ENCODE measurements at places on chromosomes 3 and 15.

DNA sequence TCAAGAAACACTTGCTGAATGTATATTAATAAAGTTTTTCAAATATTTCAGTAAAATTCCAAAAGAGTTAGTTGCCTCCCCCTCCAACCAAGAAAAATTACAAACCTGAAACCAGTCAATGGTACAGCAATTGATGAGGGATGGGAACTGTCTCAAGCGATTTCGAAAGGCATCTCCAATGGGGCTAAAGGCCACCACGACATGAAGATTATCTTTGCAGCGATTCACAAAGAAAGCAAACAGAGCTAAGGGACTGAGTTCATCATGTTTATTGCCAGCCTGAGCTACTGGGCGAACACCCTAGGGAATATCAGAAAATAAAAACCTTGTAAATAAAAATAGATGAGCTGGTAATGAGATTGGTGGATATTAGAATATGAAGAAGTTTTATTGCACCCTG, 99.3 kb upstream of the ASB14 start:
- DNase-seq: no peak

- peak; percentile 19 for DNase-seq
These were observed 18.3 kb downstream of the TRH start for GRCh38 chr3:129992781-129993180.

DNA sequence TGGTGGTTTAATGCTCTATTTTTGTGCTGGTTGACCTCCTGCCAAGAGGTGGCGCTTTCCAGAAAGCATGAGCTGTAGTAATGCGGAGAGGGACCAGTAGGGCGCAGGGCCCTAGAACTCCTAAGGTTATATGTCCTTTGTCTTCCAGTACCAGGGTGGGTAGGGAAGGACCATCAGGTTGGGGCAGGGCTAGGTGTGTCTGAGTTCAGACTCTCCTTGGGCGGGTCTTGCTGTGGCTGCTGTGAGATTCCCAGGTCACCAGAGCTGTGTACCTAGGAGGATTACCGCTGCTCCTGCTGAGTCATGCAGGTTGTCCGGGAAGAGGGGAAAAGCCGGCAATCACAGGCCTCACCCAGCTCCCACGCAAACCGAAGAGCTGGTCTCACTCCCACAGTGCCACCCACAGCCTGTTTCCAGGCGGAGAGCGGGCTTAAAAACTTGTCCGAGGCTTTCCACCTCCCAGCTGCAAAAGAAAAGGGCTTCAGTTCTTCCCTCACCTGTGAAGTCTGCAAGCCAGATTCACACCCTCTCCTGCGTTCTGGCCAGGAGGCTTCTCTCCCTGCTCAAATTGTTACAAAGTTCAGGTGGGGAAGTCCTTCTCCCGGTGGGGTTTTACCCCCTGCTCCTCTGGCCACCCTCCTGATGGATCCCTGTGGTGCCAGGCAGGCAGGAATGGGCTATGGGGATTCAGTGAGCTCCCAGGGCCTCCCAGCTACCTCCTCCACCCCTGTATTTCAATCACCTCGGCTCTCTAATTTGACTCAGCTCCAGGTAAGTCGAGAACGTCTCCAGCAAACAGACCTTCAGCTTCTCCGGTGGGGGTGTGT, 37.7 kb upstream of the BCHE start:
- no peak for DNase-seq

- DNase-seq: peak; percentile 86
These were observed 46.3 kb upstream of the UTS2B start for GRCh38 chr3:191376516-191377141.

- DNase-seq: no peak
These were observed 396.4 kb upstream of the TPRG1 start for GRCh38 chr3:188775412-188775811.

DNA sequence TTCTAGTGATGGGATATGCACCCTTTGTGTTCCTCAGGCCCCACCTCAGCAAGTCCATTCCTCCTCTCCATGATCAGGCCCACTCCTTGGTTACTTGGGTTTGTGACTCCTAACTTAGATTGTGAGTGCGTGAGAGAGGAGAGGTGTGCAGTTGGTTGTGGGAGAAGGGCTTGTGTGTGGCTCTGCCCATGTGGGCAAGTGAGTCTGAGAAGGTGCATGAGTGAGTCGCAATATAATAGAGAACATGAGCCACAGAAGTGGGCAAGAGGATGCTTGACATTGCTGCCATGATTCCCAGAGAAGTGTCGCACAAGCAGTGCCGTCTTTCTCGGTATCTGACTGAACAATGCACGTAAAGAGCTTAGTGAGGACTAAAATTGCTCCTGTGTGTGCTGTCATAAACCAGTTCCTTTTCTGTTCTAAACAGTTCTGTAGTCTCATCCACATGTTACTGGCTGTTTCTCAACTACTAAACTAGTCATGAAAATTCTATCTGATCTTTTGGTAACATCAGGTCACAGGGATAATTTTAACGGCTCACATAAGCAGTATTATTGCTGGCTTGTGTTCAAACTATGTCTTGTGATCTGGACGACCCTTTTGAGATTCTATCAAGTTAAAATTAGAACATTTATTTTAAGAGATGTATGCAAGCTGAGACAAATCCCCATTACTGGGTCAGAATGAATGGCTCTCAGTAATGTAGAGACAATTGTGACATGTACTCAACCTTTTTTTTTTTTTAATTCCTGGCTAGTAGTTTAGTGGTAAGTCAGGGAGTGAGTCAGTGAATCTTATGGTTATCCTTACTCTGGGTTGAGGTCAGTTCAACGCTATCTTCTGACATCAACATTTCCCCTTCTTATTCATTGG, 25.6 kb downstream of the GYG1 start:
- DNase-seq: peak; percentile 68

- no peak for DNase-seq
These were observed 65.4 kb downstream of the KCNH8 start for GRCh38 chr3:19213603-19214220.

DNA sequence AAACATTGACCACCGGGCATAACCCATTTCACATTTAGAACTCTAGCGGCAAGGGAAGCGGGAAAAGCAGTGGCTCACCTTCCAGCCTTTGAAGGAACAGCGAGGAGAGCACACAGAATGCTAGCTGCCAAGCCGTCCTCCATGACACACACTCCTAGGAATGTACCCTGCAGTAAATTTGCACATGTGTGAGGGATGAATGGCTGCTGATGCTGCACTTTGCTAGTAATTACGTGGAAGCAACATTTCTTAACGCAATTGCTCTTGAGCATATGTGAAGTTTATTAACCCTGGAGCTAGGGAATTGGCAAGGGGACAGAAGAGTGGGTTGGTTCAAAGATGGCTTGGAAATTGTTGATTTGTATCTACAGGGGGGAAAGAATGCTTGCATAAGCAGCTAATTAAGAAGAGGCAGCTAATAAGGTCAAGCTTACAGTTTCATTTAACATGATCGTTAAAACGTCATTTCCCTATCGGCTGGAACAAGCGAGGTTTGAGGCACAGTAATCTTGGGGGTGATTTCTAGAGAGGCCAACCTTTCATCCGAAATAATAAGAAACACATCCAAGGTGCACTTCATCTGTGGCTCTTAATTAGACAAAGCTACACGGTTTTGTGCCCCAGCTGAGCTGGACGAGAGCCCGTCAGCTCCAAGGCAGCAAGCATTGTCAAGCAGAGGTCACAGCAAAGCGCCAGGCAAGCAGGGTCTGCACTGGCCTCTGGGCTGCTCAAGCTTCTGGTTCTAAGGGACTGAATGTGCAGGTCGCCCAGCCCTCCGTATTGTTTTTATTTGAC, 123.4 kb downstream of the CHSY1 start:
- DNase-seq: peak; percentile 89

DNA sequence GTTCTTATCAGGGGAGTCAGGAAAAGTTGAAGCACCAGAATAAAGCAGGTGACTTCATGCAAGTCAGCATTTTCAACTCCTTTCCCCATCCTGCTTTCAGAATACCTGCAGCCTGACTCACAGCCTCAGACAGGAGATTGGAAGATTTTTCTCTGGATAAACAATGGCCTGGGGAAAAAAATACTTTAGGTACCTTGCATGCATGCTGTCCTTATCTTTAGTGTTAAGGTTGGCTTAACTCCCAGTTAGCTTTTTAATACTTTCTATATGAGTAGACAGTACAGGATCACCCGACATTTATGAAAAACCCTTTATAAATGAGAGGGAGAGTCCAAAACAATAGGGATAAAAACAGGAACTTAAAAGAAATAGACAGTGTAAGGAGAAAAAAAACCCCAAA, 53.6 kb downstream of the PAK2 start:
- peak; percentile 83 for DNase-seq

GRCh38 chr3:53944028-53944427, 52.4 kb upstream of the SELENOK start:
- no peak for DNase-seq

DNA sequence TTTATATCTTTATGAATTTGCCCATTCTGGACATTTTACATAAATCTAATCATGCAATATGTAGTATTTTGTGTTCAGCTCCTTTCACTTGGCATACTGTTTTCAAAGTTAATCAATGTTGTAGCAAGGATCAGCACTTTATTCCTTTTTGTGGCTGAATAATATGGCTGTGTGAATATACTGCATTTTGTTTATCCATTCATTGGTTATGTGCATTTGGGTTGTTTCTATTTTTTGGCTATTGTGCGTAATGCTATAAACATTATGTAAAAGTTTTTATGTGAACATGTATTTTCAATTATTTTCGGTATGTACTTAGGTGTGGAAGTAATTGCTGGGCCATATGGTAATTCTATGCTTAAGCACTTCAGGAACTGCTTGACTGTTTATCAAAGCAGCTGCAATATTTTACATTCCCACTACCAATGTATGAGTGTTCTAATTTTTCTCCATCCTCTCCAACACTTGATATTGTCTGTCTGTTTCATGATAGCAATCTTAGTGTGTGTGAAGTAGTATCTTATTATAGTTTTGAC, 101.3 kb upstream of the P2RY1 start:
- no peak for DNase-seq

GRCh38 chr15:81047928-81048327, 47.2 kb downstream of the TLNRD1 start:
- DNase-seq: no peak

DNA sequence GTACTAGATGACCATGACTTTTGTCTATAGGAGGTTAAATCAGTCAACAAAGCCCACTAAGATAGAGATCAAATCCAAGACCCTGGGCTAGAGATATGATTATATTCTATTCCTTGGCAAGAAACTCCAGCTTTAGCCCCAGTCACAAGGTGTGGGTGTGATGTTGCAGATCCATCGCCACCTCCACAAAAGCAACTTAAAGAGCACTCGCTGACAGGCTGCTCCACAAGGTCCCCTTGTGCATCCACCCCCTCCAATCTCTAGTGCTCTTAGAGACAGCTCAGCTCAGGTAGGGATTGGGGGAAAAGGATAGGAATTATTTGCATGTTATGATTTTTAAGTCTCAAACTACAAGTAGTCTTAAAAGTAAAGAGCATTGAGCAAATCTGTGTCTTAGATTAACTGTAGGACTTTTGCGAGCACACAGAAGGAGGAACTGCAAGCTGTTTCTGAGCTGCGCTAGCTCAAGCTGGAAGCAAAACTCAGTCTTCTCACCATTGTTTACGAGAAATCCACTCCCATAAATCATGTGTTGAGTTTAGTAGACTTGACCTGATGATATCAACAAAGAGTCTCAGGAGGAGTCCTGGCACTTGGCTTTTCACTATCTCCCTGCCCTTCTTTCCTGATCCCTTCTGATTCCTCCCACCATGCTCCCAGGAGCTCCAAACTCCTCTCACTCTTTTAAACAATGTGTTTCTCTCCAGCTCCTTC, 177.6 kb downstream of the STAC start:
- DNase-seq: no peak

DNA sequence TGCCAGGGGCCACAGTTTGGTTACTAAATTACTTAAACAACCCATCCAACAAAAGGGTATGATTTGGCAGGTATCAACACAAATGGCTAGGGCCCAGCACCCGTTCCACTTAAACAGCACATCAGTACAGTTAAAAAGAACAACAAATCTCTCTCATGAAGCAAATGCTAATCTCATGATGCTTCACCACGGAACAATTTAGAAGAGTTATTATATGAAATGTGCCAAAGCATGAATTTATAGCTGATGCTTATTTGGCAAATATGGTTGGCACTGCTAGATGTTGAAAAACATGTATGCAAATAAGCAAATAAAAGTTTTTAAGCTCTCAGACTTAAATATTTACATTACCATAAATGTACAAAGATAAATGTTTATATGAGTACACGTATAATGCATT, 2.3 kb downstream of the PEAK1 start:
- no peak for DNase-seq

DNA sequence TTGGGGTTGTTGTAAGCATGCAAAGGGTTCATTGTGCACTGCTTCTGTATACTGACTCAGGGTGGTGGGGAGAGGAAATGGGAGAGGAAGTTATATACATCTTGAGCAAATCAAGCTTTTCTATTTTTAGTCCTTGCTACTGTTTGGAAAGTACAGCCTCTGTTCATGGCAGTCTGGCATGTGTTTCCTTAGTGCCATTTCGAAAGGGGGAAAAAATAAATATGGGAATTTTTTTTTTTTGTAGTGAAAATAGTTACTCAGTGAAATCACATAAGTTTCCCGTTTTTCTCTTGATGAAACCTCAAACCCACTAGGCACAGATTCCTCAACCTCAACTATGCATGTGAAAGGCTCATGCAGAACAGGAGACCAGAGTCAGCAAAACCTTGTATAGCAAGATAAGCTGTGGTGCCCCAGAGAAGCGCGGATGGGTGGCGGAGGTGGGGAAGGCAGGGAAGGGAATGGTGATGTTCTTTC, 353.3 kb downstream of the LPP start:
- DNase-seq: peak; percentile 92

- DNase-seq: no peak
These were observed 150.0 kb downstream of the ZNF609 start for GRCh38 chr15:64610257-64610919.

DNA sequence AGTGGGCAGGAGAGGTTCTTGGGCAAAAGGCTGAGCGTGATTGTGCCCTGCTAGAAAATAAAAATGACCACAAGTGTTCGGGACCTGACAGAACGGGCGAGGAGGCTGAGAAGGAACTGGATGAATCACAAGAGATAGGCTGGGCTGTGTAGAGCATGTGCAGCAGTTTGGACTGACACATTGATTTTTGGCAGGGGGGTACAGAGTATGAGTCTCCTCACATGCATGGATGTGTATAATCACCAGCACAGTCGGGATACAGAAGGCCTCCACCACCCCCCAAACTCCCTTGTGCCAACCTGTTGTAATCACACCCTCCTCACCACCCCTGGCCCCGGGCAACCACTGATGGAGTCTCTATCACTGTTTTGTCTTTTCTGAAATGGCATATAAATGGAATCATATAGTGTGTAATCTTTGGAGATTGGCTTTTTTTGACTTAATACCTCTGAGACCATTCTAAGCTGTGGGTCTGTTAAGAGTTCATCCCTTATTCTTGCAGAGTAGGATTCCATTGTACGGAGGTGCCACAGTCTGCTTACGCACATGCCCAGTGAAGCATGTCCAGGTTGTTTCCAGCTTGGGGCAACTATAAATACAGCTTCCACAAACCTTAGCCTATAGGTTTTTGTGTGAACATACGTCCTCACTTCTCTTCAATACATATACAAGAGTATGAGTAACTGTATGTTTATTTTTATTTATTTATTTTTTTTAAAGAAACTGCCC, 438.8 kb downstream of the FOXP1 start:
- DNase-seq: no peak

DNA sequence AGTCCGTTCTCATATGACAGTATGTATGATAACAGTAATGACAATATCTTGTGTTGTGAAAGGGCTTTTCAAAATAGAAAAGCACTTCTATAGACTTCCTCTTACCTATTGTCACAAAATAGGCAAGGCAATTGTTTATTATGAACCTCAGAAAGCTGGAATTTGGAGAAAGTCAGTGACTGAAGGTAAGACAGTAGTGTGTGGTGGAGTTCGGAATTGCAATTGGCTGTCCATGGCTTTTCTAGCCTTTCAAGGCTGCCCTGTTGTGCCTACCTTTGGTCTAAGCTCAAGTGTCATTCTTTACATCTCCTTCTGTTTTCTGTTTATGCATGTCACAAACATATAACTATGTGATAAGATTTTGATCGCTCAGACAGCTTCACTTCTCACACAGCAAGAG, 219.3 kb upstream of the NR2E3 start:
- DNase-seq: no peak

All from adipocyte (in vitro differentiated cells).